ENCODE measurements at places on chromosomes 7 and 10.

- no peak for DNase-seq
Measured at GRCh38 chr7:15018981-15019380, 116.4 kb upstream of the DGKB start.

DNA sequence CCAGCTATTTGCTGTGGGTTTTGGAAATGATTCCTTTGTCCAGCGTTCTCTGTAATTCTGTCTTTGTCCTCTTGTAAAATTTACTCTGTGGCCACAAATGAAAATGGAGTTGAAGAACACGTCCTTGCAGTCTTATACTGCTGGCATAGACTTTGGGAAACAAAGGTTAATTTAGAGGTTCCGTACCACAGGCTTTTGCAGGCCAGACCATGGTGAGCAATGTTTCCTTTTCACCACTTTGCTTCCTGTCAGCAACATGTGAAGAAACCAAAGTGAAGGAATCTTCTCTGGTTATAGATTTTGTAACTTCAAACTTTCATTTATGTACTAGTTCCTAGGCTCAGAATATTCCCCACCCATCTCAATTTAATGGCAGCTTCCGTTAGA lies 488.5 kb downstream of the MDFIC start:
- DNase-seq, result no peak

DNA sequence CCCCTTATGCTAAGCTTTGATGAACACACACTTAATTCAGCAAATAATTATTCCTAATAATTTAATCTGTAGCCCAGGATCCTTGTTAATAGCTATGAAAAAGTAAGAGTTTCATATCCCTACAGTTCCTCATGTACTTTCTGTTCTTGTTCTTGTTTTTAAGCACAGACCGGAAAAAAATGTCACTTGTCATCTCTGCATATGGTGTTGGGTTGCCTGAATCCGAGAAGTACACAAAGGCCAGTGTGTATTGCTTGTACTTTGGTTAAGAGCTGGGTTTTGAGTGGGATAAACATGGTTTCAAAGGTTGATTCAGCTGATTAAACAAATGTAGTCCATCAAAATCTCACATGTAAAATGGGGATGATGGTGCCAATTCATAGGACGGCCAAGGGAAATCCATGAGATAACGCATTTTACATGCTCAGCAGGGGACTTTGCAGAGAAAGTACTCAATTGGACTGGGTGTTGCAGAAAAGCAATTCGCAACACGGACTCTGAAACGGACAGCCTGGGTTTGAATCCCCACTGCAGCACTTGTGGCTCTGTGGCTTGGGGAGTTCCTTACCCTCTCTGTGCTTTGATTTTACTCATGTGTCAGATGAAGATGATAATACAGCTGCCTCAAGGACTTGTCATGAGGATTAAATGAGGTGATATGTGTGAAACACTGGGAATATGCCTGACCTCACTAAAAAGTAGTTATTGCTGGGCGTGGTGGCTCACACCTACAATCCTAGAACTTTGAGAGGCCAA lies 71.7 kb downstream of the MAP3K8 start:
- no peak for DNase-seq

DNA sequence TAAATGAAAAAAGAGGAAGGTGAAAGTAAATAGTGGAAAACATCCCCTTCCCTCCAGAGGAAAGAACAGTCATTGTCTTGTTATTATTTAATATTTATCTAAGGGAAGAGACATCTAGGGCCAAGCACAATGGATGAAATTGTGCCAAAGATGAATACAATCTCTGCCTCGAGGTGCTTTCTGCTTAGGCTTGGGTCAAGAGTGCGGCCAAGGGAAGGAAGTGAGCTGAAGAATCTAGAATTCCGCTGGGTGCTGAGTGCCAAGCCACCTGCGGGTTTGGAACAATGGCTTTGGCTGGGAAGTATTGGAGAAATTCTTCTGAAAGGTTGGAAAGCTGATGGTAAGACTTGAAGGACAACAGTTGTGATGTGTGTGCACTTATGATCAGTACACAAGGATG lies 531.3 kb upstream of the FZD8 start:
- no peak for DNase-seq

- DNase-seq, result no peak
Measured at GRCh38 chr10:16545116-16545736, 23.5 kb upstream of the C1QL3 start.

DNA sequence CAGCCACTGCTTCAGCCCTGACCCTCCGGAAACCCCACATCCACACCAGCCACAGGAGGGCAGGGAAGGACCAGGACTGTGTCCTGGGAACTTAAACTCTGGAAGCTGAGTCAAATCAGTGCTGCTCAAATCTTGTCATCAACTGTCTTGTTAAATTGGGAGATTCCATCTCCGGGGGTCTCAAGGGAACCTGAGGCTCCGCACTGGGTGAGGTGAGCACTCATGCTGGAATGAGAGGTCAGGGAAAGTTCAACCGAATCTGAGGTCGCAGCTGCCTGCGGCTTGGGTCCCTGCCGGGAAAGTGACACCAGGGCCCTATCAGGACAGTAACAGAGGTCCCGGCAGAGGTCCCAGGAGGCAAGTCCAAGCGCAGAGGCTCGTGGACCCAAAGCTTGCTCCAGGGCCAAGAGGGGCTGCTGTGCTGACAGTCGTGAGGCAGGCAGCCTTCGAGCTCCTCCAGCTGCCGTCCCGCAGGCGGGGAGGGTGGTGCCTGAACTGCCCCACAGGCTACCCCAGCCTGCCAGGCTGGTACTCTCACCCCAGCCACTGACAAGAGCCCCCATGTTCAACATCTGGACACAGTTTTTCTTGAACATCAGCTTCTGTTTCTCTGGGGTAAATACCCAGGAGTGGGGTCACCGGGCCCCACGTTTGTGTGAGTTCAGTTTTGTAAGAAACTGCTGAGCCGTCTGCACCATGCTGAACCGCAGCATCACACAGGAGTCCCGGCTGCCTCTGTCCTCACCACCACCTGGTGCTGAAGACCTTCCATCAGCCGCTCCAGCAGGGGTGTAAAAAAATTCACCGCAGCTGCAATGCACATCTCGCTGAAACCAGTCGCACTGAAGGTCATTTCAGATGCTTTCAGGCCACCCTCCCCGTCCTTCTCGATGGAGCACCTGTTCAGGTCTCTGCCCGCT lies 101.0 kb downstream of the DIP2C start:
- DNase-seq, result no peak

DNA sequence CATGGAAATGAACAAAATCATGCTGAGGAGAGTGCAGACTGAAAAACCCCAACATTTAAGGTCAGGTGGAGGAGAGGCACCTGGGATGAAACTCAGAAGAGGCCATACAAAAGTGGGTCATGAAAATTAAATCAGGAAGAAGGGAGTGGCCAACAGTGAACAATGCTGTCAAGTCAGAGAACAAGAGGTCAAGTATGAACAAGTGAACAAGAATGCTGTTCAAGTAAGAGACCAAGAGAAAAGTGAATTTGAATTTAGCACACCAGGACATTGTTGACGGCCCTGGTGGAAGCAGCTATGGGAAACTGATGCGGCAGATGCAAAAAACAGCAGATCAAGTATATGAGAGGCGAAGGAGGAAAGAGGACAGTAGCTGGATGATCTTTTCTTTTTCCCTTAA lies 7.9 kb downstream of the CEP41 start:
- no peak for DNase-seq

- DNase-seq, result no peak
Measured at GRCh38 chr7:16543456-16543855, 16.8 kb downstream of the LRRC72 start.

GRCh38 chr7:2435146-2435545 lies 31.7 kb downstream of the CHST12 start:
- no peak for DNase-seq

DNA sequence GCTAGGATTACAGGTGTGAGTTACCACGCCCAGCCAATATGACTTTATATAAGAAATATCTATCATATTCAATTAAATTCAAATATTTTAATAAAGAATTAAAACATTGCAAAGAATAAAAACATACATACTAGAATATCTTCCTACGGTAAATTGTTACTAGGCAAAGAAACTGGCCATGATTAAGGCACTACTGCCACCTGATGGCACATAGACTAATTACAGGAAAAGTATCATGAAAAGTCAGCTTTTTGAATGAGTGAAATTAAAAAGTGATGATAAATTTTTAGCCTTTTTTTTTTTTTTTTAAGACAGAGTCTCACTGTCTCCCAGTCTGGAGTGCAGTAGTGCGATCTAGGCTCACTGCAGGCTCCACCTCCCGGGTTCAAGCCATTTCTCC lies 30.9 kb downstream of the MRPS33 start:
- DNase-seq, result no peak

DNA sequence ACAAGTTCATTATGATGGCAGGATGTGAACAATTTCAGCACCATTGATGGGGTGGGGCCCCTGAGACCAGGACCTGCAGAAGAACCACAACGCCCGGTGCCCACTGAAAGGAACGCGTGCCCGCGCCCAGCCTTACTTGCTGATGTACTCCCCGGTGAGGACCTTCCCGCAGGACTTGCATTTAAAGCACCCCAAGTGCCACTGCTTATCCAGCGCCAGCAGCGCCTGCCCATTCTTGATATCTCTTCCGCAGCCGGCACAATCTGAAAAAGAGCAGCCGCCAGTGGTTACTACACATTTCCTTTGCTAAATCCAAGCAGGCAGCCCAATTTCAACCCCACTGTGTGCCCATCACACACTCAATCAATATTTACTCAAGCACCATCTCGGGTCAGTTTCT lies 110.6 kb downstream of the ABLIM1 start:
- DNase-seq, result no peak

GRCh38 chr7:757741-758163 lies 30.7 kb upstream of the PRKAR1B start:
- no peak for DNase-seq

Data from fibroblast of skin of left quadriceps (primary cell).